Mesothelial cell of epicardium (in vitro differentiated cells): ENCODE measurements at places on chromosomes 1 and 21.
A peak's percentile ranks its signal among the peaks of the same experiment; 100 is the strongest.

GRCh38 chr1:99756598-99756997 is 9.8 kb downstream of the FRRS1 start:
- H3K27me3 ChIP-seq, result no peaks in the 10 kb centered on the region
- H3K4me1 ChIP-seq, result peaks cover 39% of the 10 kb centered on the region
- H3K27ac ChIP-seq, result peak overlapping the region; percentile 60
- H3K4me3 ChIP-seq, result peak overlapping the region; percentile 9
- H3K36me3 ChIP-seq, result peaks cover 21% of the 10 kb centered on the region

DNA sequence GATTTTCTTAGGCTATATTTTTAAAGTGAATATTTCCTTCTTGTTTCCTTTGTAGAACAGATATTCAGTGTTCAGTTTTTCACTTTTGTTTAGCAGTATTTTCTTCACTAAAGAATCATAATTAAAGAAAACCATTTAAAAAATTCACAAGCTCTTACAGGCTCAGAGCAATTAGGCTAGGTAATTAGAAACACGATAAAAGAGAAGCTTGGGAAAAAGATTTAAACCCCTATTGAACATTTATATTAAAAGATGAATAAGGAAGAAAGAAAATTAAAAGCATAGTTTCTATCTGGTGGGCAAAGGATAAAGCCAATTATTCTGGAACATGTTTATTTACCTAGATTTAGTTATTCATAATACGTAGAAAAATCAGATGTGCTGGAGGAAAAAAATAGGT is 942.6 kb downstream of the PLA2G4A start:
- H3K4me3 ChIP-seq, result no peak overlapping the region
- no peak overlapping the region for H3K27ac ChIP-seq
- H3K36me3 ChIP-seq, result no peaks in the 10 kb centered on the region
- peaks cover 11% of the 10 kb centered on the region for H3K4me1 ChIP-seq
- no peaks in the 10 kb centered on the region for H3K27me3 ChIP-seq
- no peak for DNase-seq

DNA sequence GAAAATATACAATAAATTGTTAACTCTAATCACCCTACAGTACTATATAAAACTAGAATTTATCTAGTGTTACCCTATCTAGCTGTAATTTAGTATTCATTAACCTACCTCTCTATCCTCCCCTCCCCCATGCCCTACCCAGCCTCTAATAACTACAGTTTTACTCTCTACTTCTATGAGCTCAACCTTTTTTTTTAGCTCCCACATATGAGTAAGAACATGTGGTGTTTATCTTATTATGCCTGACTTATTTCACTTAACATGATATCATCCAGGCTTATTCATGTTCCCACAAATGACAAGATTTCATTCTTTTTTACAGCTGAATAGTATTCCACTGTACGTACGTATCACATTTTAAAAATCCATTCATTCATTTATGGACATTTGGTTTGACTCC is 46.0 kb upstream of the WARS2 start:
- H3K4me1 ChIP-seq, result no peaks in the 10 kb centered on the region
- no peak overlapping the region for H3K27ac ChIP-seq
- no peaks in the 10 kb centered on the region for H3K27me3 ChIP-seq
- no peak overlapping the region for H3K4me3 ChIP-seq

DNA sequence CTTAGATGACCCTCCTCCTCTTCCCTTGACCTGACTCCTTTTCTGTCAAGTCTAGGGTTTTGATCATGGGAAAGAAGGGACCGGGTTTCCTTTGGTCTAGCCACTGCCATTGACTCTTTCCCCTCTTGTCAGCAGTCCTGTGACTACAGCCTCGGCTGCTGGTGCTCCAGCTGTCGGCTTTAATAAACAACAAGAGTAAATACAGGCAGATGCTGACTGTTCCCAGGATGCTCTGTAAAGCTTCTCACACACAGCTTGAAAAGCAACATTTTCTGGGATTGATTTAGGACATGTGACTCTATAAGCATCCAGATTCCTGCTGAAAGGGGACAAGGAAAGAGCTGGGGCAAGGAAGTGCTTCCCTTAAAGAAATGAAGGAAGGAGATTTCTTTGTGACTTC is 53.5 kb upstream of the CTTNBP2NL start:
- H3K4me1 ChIP-seq, result no peaks in the 10 kb centered on the region
- no peaks in the 10 kb centered on the region for H3K36me3 ChIP-seq
- no peak overlapping the region for H3K4me3 ChIP-seq
- no peak overlapping the region for H3K27ac ChIP-seq
- DNase-seq, result no peak

- no peaks in the 10 kb centered on the region for H3K27me3 ChIP-seq
- no peak overlapping the region for H3K4me3 ChIP-seq
- H3K4me1 ChIP-seq, result no peaks in the 10 kb centered on the region
- H3K36me3 ChIP-seq, result no peaks in the 10 kb centered on the region
- no peak for DNase-seq
- H3K27ac ChIP-seq, result no peak overlapping the region
Measured at GRCh38 chr1:180211860-180212229, 18.2 kb upstream of the LHX4 start.

DNA sequence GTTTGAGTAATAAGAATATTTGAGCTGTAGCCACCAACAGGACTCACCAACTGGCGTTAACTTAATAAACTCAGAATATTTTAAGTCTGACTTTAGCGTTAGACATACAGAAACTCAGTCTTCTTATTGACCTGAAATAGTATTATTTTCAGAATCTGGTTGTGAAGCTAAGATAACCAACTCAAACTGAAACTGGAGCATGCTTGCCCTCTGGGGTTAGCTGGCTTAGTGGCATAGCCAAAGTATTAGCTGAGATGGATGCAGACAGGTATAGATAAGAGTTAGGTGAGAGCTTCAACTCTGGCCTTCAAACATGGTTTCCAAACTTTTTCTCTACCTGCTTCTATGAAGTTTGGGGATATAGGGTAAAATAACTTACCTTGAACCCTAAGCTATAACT is 40.5 kb downstream of the AMY1C start:
- H3K36me3 ChIP-seq, result no peaks in the 10 kb centered on the region
- no peak overlapping the region for H3K27ac ChIP-seq
- no peaks in the 10 kb centered on the region for H3K4me1 ChIP-seq

DNA sequence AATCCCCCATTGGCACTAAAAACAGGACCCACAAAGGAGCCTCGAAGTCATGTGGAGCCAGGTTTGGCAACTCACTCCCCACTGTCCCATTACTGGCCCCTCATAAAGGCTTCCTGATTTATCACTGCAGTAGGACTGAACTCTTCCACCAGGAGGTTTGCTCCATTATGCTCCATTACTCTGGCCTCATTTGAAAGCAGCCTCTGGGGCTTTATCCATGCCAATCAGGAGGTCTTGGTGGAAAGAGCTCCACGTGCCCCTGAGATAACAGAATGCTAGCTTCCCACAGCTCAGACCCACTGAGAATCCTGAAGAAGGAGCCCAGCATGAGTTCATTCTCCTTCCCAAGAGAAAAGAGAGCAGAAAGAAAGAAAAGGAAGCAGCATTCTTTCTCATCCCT is 76.4 kb downstream of the HIVEP3 start:
- peaks cover 11% of the 10 kb centered on the region for H3K4me1 ChIP-seq
- DNase-seq, result no peak
- H3K27ac ChIP-seq, result peak overlapping the region; percentile 3
- no peaks in the 10 kb centered on the region for H3K27me3 ChIP-seq

- H3K27ac ChIP-seq, result no peak overlapping the region
- H3K4me1 ChIP-seq, result no peaks in the 10 kb centered on the region
- H3K36me3 ChIP-seq, result no peaks in the 10 kb centered on the region
- no peak overlapping the region for H3K4me3 ChIP-seq
- H3K27me3 ChIP-seq, result peaks cover 91% of the 10 kb centered on the region
Measured at GRCh38 chr1:165248969-165249571, 107.4 kb downstream of the LMX1A start.

- H3K27me3 ChIP-seq, result no peaks in the 10 kb centered on the region
- no peak overlapping the region for H3K4me3 ChIP-seq
- H3K4me1 ChIP-seq, result no peaks in the 10 kb centered on the region
- no peak for DNase-seq
- H3K27ac ChIP-seq, result no peak overlapping the region
Measured at GRCh38 chr21:26739189-26739588, 106.0 kb downstream of the ADAMTS1 start.

GRCh38 chr21:24183077-24183476 is 1424.2 kb downstream of the MRPL39 start:
- no peaks in the 10 kb centered on the region for H3K36me3 ChIP-seq
- DNase-seq, result no peak
- H3K27me3 ChIP-seq, result no peaks in the 10 kb centered on the region
- no peak overlapping the region for H3K4me3 ChIP-seq
- no peaks in the 10 kb centered on the region for H3K4me1 ChIP-seq
- no peak overlapping the region for H3K27ac ChIP-seq

GRCh38 chr1:65418522-65419185 is 1.8 kb upstream of the LEPR start:
- no peaks in the 10 kb centered on the region for H3K27me3 ChIP-seq
- peak overlapping the region; percentile 94 for H3K27ac ChIP-seq
- peaks cover 44% of the 10 kb centered on the region for H3K4me1 ChIP-seq
- no peak for DNase-seq
- no peaks in the 10 kb centered on the region for H3K36me3 ChIP-seq

- no peak overlapping the region for H3K27ac ChIP-seq
- no peak for DNase-seq
- H3K4me3 ChIP-seq, result no peak overlapping the region
- H3K4me1 ChIP-seq, result no peaks in the 10 kb centered on the region
- no peaks in the 10 kb centered on the region for H3K36me3 ChIP-seq
Measured at GRCh38 chr1:51203121-51203873, 32.8 kb upstream of the RNF11 start.

DNA sequence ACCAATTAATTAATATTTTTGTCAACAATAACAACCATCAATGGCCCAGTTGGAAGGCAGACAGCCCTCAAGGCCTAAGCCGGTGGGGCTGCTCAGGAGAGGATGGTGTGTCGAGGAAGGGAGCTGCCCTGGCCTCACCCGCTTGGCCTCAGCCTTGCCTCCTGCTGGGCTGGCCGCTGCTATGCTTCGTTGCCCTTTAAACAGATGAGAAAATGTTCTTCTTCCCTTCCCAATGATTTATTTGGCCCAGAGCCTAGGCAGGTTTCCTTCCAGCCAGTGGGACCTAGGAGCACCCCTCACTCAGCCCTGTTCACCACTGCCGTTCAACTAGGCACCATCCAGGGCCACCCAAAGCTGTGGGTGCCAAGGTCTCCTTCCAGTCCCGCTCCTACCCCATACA is 3.1 kb upstream of the ADGRB2 start:
- DNase-seq, result no peak
- no peak overlapping the region for H3K4me3 ChIP-seq
- H3K27ac ChIP-seq, result no peak overlapping the region

GRCh38 chr1:41373373-41373772 is 12.1 kb downstream of the FOXO6 start:
- peaks cover 16% of the 10 kb centered on the region for H3K36me3 ChIP-seq
- H3K4me1 ChIP-seq, result peaks cover 75% of the 10 kb centered on the region
- no peak overlapping the region for H3K27ac ChIP-seq
- no peak for DNase-seq
- no peak overlapping the region for H3K4me3 ChIP-seq

DNA sequence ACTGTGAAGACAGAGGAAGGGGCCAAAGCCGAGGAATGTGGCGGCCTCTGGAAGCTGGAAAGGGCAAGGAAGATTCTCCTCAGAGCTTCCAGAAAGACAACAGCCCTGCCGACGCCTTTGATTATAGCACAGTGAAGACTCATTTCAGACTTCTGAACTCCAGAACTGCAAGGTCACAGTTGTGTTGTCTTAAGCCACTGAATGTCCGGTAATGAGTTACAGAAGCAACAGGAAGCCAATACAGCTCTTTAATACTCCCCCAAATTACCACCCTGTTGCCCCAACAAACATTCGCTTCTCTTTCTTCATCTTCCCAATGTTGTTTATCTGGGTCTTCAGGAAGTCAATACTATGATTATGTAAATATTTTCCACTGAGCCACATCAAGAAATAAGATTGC is 44.0 kb downstream of the ETS2 start:
- no peaks in the 10 kb centered on the region for H3K36me3 ChIP-seq
- DNase-seq, result no peak
- no peak overlapping the region for H3K27ac ChIP-seq

DNA sequence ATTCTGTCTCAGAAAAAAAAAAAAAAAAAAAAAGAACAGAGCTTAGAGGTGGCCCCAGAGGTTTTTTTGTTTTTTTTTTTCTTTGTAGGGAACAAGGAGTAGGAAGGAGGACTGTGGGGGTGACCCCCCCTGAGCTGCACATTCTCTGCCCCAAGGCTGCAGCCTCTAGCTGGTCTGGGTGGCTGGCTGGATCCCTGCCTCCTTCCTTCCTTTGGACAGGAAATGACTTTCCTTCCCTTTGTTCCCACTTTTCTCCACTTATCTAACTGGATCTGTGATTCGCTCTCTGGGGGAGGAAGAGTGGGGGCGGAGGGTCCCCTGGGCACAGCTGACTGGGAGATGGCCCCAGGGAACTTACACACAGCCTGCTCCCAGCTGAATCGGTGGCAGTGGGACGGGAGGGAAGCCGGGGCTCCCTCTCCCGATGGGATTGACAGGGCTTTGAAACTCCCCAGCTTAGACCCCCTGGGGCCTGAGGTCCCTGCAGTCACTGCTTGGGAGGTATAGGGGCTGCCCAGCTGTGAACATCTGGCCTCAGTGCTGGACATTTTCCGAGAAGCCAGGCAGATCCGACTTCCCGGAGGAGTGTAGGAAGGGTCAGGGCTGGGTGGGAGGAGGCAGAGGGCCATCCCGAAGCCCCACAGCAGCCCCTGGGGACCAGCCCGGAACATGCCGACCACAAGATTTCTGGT is 2.1 kb downstream of the FBLIM1 start:
- H3K4me3 ChIP-seq, result peak overlapping the region; percentile 87
- DNase-seq, result no peak
- H3K4me1 ChIP-seq, result peaks cover 32% of the 10 kb centered on the region
